ENCODE measurements at places on chromosomes 6 and 20.

GRCh38 chr6:47650553-47651432, 47.6 kb upstream of the ADGRF4 start:
- no peak for DNase-seq

DNA sequence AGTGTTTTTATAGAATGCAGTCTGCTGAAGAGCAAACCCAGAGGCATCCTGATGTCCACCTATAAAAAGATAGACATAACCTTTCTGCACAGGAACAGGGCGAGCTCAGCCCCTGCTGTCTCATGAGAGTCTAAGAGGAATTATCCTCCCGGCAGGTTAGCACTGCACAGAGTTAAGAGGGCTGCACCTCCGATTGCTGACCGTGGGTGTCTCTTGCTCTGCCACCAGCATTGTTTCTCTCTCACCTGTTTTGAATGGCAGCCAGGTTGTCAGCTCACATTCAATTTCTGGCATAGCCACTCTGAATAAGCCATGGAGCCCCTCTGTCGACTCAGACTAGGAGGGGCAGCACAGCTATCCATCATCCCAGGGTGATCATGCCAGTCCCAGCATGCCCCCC, 211.2 kb downstream of the PHACTR1 start:
- DNase-seq = no peak

GRCh38 chr20:48673507-48673906, 154.3 kb downstream of the PREX1 start:
- DNase-seq = no peak

DNA sequence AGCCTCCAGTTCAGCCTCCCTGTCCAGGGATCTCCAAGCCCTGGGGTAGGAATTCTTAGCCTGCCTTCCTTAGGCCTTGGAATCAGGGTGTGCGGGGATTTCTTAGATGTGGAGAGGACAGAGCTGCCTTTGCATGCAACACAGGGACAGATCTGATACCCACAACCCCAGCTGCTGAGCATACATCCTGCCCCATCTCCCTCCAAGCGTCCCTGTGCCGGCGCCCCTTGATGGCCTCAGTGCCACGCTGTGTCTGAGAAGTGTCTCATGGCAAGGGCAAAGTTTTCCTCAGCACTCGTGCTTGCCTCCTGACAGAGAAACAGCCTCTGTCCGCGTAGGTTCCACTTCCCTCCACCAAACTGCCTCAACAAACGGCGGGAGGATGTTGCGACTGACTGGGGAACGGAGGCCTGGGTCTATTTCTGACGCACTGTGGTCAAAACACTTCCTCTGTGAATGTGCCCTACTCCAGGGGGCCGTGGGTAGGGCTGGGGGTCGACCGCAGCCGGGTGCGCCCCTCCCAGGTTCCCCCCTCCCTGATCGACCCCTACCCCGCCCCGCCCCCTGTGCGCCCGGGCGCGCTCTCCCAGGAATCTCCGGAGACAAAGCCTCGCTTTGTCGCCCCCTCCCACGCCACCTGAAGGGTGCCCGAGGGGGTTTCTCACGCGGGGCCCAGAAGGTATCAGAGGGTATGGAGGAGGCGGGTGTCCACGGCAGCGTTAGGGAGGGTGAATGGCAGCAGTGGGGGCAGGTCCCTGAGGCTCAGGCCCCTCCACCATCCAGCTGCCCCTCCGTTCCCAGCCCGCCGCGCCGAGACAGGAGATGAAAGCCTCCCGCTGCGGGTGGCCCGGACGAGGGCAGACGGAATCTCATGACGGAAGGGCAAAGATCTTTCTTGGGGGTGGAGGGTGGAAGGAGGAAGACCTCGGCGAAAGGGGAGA, 806 bp downstream of the MICAL1 start:
- DNase-seq = peak; percentile 76

DNA sequence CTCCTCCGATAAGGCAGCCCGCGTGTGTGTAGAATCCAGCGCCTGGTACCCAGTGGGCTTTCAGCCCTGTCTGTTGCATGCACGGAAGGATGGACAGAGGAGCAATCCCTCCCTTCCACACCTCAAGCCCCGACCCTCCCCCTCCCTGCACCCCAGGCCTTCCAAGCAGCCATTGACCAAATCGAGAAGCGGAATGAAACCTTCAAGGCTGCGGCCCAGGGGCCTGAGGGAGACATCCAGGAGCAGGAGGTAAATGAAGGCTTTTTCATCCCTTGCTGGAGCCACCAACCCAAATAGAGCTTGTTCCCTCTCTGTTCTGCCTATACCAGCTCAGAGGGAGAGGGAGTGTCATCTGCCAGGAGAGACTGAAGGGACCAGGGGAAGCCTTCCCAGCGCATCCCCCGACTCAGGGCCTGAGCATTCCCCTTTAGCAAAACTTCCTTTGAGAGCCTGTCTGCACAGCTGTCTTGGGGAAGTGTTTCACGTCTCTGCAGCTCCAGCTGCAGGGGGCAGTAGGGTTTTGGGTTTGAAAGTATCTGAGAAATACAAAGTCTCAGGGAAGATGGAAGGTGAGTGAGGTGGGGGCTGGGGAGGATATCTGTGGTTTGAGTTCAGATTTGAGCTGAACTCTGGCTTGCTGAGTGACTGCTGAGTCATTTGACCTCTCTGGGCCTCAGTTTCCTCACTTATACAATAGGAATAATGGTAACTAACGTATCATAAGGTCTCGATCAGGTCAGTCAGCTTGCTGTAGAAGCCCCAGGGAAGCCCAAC, 16.1 kb downstream of the FGD2 start:
- peak; percentile 68 for DNase-seq

- no peak for DNase-seq
Observed at GRCh38 chr6:5923840-5924239, 82.9 kb downstream of the NRN1 start.

DNA sequence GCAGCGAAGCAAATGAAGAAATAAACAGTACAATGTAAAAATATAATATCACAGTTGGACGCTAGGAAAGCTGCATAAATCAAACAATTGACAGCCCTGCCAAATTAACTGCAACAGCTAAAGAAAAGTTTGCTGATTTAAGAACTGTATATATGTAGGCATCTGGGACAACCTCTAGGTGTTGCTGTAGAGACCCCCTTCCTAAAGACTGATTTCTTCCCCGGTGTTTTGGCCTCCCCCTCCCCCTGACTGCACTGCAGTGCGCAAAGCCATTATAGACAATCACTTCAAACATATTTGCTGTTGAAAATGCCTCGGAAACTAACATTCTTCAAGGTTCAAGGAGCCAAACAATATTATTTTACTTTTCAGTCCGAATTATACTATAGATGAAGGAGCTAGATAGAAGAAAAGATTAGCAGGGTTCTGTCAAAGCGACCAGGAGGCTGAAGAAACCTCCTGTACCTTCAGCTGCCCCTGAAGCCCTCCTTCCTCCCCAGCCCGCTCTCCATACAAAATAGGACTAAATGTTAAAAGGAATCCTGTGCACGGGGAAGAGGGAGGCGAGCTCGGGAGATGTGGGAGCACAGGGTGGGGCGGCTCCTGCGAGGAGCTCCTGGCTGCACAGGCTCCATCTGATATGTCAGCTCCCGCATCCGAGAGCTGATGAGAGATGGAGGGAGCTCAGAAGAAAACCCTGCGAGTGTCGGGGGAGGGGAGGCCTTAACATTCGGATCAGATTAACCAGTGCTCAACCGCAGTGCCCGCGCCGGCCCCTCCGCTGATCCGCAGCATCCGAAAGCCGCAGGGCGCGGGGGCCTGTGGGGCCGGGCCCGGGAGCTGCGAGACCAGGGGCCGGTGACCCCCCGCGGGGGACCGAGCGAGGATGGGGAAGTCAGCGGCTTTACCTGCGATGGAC, 822 bp downstream of the ELOVL4 start:
- peak; percentile 52 for DNase-seq

DNA sequence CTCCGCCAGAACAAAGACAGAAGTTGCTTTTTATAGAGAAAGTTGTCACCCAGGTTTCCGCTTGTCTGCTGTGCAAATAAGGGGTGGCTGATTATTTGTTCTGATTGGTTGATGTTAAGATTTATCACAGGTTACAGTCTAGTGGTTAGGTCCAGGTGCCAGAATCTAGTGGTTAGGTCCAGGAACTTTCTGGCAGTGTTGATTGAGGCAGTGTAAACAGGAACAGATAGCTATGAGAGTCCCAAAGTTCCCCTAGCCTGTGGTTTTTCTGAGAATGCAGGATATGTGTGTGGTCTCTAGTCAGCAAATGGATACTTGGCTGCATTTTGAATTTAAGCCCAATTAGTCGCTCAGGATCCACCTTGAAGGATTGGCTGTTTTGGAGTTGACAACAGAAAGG, 148.0 kb downstream of the TMEM200A start:
- DNase-seq = no peak

DNA sequence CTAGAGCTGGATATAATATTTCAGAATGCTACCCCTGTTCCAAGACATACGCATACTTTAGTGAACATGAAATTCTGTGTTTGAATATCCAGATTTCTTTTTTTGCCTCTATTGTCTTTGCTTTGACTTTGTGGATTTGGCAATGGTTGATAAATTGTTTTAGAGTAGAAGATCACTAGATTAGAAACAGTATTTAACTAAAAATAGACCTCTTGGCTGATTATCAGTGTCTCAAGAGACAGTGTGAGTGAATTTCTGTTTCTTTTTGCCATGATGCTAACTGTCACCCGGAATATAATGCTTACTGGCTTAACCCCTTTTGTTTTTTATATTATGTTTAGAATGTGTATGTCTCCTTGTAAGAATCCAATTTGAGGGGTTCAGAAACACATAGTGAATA, 102.5 kb downstream of the PLCB1 start:
- no peak for DNase-seq

DNA sequence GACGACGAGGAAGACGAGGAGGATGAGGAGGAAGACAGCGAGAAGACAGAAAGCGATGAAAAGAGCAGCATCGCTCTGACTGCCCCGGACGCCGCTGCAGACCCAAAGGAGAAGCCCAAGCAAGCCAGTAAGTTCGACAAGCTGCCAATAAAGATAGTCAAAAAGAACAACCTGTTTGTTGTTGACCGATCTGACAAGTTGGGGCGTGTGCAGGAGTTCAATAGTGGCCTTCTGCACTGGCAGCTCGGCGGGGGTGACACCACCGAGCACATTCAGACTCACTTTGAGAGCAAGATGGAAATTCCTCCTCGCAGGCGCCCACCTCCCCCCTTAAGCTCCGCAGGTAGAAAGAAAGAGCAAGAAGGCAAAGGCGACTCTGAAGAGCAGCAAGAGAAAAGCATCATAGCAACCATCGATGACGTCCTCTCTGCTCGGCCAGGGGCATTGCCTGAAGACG, 116.9 kb downstream of the TMEM242 start:
- no peak for DNase-seq

- no peak for DNase-seq
Observed at GRCh38 chr6:150346346-150346745, 22.5 kb upstream of the IYD start.

DNA sequence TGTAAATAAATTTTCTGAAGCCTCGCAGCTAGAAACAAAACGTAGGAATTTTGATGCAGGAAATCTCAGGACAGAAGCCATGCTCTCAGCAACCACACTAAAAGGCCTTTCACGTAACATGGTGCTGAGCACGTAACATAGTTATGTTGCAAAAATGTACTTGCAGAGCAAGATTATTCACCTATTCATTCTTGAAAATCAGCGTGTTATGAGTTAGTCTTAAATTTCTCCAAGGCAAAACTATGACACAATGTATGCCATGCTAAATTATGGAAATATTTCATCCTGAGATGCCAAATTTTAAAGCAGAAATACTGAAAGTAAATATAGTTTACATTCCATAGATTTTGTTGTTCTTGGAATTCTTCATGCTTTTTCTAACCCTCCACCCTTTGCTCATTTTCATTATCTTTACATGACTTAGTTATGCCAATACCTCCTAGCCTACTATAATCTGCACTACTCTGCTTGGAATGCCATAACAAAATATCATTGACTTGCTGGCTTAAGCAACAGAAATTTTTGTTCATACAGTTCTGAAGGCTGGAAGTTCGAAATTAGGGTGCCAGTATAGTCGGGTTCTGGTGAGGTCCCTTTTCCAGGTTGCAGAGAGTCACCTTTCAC, 179.8 kb upstream of the BMP5 start:
- no peak for DNase-seq

GRCh38 chr6:148874698-148875293, 128.0 kb downstream of the UST start:
- DNase-seq = no peak

DNA sequence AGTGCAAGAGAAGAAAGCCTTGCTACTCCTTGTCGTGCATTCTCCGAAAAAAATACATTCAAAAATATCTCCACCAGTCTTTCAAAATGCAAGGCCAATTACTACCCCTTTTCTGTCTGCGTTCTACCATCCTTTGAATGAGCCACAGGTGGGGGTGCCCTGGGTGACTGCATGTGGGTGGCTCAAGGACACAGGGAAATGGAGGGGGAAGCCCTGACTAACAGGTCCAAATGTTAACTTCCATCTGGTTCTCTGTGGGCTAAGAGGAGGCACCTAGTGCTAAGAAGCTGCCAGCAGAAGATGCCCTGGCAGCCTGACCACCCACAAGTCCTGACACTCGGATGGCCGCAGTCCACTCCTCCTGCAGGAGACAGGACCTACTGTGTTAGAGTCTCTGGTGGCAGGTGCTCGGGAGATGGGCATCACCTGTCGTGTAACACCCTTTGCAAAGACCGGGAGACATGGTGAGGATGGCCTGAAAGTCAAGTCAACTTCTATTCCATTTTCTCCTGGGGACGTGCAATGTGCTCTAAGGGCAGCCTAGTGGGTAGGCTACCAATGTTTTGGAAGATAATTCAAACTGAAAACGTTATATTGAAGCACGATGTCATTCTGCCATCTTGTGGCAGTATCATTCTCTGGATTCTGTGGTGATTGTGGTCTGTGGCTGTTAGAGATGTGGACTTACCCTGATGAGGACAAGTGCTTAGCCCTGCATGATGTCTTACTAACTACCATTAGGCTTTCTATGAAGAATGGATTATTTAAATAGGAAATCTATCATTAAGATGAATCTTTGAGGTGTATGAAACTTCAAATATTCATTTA, 27.4 kb upstream of the IGF2R start:
- peak; percentile 41 for DNase-seq

GRCh38 chr6:77620278-77620882, 32.5 kb upstream of the MEI4 start:
- DNase-seq = no peak

DNA sequence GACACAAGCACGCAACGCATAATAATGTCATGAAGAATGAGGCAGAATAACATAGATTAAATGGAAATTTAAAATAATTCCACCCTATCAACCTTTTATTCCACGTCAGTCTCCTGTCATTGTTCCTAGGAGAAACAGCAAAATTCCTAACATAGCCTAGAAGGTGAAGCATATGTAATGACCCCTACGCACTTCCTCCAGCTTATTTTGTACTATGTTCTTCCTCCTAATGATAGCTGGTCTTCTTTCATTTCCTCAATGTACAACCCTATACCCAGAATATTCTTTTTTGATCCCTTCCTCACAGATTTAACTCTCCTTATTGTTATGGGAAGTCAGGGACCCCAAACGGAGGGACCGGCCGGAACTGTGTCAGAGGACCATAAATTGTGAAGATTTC, 122.0 kb upstream of the CARMIL1 start:
- no peak for DNase-seq

DNA sequence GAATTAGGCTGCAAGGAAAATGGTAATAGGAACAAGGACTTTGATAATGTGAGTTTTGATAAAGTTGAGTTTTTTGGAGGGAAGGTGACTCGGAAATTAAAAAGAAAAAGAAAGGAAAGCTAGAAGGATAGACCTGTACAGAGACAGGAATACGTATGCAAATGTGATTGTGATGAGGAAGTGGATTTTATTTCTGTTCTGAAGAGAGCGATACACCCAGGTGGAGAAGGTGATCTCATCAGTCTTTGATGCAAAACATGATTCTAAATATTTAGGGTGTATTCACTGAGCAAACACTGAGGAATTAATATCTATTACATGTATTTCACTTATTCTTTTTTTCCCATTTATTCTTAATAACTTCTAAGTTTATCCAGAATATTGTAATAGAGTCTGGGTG, 9.2 kb upstream of the PLEKHG1 start:
- no peak for DNase-seq
